RCC 7860 (cell line): ENCODE measurements at places on chromosomes 5 and 9.

DNA sequence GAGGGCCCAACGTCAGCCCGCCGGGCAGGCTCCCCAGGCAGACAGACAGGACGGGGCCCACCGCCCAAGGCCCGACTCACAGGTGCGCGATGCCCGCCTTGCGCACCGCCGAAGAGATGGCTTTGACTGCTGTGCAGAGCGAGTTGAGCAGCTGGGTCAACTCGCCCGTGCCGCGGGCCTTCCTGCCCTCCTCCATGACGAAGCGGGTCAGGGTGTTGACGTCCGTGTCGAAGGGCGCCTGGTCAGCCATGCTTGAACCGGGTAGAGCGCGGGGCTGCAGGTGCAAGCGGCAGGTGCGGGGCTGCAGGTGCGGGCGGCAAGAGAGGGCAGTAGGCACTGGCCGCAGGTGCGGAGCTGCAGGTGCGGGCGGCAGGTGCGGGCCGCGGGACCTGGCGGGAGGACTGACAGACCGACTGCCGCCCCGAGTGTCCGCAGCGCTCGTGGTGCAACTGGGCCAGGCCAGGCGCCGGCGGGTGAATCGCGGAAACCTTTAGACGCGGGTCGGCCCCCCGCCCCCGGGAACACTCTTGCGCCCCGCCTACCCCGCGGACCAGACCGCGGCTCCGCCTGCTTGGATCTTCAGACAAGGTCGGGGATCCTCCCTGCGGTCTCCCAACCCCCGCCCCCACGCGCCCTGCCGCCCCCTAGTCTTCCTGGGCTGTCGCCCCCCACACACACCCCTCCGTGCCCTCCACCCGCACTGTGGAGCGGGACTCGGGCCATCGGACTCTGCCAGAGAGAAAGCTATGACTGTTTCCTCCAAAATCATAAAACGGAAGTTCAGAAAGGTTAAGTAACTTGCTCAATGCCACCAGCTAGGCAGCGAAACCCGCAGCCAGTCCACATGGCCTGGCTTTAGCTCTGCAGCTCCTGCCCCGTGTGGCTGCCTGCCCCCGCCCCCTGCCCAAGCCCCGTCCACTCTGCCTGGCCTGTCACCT, at the start of gene FBP1:
Gene FBP1, minus strand, starts transcription at position 458 of the 938 bp plus-strand sequence. Its CDS starts 208 bp downstream, at position 250.
- no peak for DNase-seq

- DNase-seq, result no peak
Observed at GRCh38 chr9:98894171-98894570, 49.5 kb upstream of the COL15A1 start.

DNA sequence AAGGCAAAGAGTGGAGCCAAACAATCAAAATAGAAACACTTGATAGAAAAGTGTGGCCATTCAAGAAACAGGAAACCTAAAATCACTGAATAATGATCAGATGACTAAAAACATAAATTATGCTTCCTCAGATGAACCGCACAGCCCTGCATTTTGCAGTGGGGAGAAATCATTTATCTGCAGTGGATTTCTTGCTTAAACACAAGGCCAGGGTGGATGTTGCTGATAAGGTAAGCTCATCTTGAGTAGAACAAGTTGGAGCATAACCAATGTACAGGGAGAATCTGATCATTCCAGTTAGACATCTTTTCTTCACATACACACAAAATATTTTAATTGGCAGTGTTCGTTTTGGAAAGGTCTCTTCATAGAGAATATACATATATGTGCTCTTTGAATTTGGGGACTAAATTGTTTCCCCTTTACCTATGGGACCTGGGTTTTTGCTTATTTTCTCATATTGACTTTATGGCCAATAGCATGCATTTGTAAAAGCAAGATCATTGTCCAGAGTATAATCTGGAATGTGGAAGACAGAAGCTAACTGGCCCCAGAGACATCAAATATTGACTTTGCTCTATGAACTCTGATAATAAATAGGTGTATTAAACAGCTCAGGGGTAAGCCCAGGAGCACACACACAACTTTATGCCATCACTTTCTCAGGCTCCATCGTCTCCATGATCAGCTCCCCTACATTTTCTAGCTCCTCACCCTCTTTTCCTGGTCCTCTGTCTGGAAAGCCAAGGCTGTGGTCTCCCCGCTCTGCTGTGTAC, 9.1 kb downstream of the ANKDD1B start:
- no peak for DNase-seq

GRCh38 chr9:134322781-134323241, 3.4 kb upstream of the RXRA start:
- DNase-seq, result no peak

DNA sequence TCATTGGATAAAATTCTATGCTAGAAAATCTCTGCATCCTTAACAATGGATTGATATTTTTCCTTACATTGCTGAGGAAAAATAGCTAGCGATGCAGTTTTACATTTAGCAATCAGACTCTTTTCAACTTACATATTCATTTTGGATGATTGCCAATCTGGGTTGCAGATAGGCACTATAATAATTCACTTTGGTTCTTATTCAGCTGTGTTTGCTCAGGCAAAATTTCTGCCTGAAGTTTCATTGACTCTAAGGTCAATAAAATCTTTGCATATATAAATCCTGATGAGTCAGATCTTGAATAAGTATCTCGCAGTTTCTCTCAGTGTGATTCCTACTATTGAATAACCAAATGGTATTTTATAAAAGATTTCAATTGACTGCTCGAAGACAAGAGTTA, 1105.8 kb downstream of the CDH18 start:
- DNase-seq, result no peak

DNA sequence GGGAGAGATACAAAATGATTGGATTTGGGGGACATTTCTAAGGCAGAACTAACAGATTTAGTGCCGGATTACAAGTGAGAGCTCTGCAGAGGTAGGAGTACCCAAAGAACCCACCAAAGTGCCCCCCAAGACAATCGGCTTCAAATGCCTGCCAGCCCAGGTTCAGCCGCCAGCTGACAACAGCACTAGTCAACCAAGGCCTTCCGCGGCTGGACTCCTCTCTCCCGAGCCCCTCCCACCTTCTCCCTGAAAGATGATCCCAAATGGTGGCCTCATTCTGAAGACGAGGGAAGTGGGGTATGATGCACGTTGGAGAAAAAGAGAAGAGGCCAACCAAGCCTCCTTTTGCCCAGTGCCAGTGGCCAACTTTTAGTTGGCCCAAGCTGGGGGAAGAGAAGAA, 210.4 kb upstream of the SLC30A5 start:
- DNase-seq, result no peak

GRCh38 chr5:147398860-147399259, 111.0 kb downstream of the DPYSL3 start:
- DNase-seq, result no peak
